Activated CD4-positive, alpha-beta memory T cell treated with anti-CD3 and anti-CD28 coated beads for 36 hours (primary cell): ENCODE measurements at places on chromosomes 1 and 21. TPM values are rescaled to one million over a fixed set of nuclear protein-coding genes. Genes with fewer than 3 reads are reported as not detected.

GRCh38 chr1:183247066-183247465 lies 61.0 kb downstream of the LAMC2 start:
- H3K36me3 ChIP-seq = no peaks in the 10 kb centered on the region
- no peaks in the 10 kb centered on the region for H3K4me1 ChIP-seq
- no peak overlapping the region for H3K4me3 ChIP-seq

- DNase-seq = no peak
- no peak overlapping the region for H3K4me3 ChIP-seq
- no peaks in the 10 kb centered on the region for H3K27me3 ChIP-seq
- peaks cover 10% of the 10 kb centered on the region for H3K4me1 ChIP-seq
- peaks cover 11% of the 10 kb centered on the region for H3K36me3 ChIP-seq
- H3K27ac ChIP-seq = no peak overlapping the region
Observed at GRCh38 chr1:51714374-51715019, 97.6 kb downstream of the OSBPL9 start.

DNA sequence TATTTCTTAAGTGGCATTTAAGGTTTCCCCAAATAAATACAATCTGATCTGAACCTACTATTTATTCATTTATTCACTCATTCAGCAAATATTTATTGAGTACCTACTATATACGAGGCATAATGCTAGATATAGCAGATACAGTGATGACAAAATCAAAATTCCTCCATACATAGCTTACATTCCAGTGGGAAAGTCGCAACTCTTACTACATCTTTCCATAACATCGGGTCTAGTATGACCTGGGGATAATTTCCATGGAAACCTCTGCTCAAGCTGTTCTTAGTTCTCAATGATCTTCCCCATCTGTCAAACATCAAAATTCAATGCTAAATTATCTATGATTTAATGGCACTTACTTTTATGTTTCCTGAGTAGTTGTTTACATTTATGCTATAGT lies 70.8 kb upstream of the PRKACB start:
- peaks cover 6% of the 10 kb centered on the region for H3K4me1 ChIP-seq
- no peak for DNase-seq
- H3K27me3 ChIP-seq = peaks cover 10% of the 10 kb centered on the region
- H3K36me3 ChIP-seq = peaks cover 9% of the 10 kb centered on the region
- H3K4me3 ChIP-seq = no peak overlapping the region

DNA sequence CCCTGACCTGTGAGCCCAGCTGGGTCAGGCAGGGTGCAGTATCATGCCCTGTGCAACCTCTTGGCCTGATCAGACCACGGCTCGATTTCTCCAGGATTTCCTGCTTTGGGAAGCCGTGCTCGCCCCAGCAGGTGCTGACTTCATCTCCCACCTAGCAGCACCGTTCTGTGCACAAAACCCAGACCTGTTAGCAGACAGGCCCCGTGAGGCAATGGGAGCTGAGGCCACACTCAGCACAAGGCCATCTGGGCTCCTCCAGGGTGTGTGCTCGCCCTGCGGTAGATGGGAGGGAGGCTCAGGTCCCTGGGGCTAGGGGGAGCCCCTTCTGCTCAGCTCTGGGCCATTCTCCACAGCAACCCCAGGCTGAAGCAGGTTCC lies 29.6 kb downstream of the SLC19A1 start:
- no peak overlapping the region for H3K27ac ChIP-seq
- H3K27me3 ChIP-seq = no peaks in the 10 kb centered on the region
- H3K36me3 ChIP-seq = peaks cover 14% of the 10 kb centered on the region
- DNase-seq = no peak
- peaks cover 4% of the 10 kb centered on the region for H3K4me1 ChIP-seq
- no peak overlapping the region for H3K4me3 ChIP-seq

Gene CASQ1
- total RNA-seq = not detected

Gene DCST1
- total RNA-seq = 0.14 TPM

Gene SRP9
- total RNA-seq = 294 TPM

Gene RORC
- total RNA-seq = 9.9 TPM

Gene BNIPL
- 1.3 TPM for total RNA-seq
